Stimulated activated CD8-positive, alpha-beta memory T cell treated with anti-CD3 and anti-CD28 coated beads, Interleukin-4, amount 100 ng/mL, for 24 hours (primary cell): ENCODE measurements at places on chromosomes 5 and 9.

GRCh38 chr9:126395439-126396212 lies 69.0 kb downstream of the MVB12B start:
- DNase-seq: no peak

DNA sequence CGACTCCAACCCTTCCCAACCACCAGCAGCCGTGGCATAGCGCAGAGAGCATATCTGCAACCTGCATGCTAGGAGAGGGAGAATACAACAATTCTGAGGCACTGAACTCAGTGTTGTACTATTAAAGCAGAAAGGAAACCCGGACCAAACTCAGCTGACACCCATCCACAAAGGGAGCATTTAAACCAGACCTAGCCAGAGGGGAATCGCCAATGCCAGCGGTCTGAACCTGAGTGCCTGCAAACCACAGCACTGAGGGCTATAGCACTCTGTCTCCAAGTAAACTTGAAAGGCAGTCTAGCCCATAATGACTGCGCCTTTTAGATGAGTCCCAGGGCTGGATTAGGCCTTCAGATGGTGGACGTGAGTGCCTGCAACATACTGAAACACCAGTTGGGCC lies 494.4 kb upstream of the PTPRD start:
- no peak for DNase-seq

- peak; percentile 27 for DNase-seq
Observed at GRCh38 chr5:91225848-91226686, 157.1 kb downstream of the ARRDC3 start.

GRCh38 chr5:144144956-144145751 lies 25.3 kb downstream of the YIPF5 start:
- DNase-seq: no peak

DNA sequence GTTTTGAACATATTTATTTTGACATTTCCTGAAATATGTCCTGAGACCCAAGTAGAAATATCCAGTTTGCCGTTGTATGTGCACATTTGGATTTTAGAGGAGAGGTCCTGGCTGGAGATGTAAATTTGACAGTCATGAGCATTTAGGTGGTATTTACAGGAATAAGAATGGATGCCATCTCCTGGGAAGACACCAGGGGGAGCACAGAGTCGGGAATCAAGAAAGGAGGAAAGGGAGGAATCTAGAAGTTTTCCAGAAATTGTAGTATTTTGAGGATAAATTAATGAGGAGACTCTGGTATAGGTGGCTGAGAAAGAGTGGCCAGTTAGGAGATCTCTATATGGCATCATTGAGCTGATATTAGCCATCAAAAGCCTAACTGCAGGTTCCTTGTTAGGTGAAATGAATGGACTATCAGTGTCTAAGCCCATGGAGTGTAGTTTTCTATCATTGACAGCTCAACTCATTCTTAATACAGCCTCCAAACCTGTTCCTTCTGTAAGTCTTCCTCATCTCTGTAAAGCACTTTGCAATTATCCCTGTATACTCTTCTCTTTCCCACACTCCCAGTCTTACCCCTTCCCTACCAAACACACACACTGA lies 7.2 kb downstream of the GAPT start:
- no peak for DNase-seq

GRCh38 chr5:56620903-56621677 lies 194.3 kb upstream of the MAP3K1 start:
- no peak for DNase-seq

GRCh38 chr9:4540425-4540824 lies 50.2 kb downstream of the SLC1A1 start:
- DNase-seq: no peak

DNA sequence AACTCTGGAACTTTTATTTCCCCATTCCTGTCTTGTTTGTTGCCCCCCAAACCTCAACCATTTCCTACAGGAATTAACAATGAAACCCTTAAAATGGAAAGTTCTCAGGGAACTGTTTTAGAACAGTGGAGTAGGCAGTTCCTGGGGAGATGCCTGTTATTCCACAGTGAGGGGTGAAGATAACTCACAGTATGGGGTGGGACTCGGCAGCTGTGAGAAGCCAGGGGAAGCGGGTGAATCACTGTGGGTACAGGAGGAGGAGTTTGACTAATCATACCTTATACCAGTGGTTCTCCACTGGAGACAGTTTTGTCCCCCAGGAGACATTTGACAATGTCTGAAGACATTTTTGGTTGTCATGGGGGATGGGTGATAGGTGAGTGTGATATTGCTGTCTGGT lies 36.9 kb upstream of the GLRA1 start:
- no peak for DNase-seq

DNA sequence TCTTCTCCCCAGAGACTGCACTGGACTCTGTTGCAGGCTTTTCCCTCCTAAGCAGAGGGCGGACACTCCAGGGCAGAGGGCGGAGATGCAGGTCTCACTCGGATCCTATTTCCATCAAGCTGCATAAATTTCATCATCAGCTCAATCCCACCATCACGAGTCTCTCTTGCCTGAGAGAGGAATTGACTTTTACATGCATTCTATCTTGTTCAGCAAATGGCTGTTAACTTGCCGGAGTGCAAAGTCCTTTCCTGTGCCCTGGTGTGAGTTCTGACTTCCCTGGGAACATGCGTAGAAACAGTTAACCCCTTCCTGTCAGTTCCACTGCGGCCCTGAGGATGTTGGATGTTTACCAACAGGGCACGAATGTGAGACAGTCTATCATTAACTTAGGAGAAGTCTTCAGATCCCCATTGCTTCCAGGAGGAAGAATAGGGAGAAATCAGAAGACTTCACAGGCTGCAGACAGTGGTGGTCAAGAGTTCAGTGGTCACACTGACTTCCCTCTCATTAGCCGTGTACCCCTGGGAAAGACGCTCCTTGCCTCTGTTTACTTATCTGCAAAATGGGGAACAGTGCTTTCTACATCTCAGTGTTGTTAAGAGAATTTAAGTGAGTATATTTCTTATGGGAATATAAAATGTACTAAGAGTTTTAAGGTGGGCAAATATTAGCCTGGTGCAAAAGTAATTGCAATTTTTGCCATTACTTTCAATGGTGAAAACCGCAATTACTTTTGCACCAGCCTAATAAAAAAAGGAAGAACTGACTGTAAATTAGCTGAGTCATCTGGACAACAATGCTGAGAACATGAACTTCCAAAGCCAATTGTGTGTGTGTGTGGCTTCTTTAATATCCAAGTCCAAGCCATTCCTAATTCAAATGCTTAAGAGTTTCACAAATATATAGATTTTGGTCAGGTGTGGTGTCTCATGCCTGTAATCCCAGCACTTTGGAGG lies 248.0 kb downstream of the DRD1 start:
- no peak for DNase-seq

DNA sequence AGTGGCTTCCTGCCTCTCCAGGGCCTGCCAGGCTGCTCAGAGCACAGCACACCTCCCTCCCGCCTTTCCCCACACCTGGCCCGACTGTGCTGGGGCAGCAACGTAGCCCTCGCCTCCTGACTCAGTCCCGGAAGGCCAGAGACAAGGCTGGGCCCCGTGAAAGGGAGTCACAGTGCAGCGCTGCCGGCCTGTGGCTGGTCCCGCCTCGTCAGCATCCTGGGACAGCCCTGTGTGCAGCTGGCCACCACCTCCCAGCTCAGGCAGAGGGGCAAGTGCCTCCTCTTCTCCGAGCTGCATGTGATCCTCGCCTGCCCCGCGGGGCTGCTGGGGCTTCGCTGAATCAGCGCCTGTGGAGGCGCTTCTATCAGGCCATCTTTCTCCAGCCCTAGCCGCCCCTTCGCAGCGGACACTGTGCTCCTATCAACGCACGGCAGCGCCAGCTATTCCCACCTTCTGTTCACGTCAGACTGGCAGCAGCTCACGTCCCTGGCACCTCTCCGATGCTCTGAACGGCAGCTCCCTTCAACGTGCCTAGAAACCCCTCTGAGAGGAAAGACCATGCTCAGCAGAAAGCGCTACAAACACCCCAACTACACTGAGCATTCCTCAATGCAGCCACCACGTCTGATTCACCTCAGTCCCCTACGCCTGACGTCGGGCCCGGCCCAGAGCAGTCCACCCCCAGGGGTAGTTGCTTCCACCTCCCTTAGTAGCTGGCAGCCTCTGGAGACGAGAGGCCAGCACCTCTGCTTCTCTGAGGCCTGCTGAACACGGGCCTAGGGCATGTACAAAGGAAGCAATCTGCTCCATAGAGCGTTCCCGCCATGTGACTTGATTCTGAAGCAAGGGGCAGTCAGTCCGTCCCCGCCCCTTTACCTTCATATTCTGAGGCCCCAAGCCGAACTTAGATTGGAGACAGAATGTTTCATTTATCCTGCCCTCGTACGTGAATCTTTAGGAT lies 78.8 kb downstream of the GPR21 start:
- no peak for DNase-seq

DNA sequence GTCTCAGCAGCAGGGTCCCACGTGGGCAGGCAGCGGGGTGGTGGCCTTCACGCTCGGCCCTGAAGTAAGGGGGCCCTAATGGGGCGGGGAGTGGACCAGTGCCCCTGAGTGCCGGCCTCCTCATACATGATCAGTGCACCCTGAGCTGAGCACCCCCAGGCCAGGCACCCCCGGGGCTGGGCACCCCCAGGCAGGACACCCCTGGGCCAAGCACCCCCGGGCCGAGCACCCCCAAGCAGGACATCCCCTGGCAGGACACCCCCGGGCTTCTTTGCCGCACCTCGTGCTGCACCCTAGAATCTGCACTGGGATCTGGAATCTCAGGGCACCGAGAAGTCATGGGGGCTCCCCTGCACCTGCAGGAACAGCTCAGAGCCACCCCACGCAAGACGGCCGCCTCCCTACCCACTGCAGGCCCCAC lies 51.4 kb downstream of the EXD3 start:
- no peak for DNase-seq

- DNase-seq: no peak
Observed at GRCh38 chr5:141881886-141882285, 3.7 kb upstream of the PCDH1 start.

DNA sequence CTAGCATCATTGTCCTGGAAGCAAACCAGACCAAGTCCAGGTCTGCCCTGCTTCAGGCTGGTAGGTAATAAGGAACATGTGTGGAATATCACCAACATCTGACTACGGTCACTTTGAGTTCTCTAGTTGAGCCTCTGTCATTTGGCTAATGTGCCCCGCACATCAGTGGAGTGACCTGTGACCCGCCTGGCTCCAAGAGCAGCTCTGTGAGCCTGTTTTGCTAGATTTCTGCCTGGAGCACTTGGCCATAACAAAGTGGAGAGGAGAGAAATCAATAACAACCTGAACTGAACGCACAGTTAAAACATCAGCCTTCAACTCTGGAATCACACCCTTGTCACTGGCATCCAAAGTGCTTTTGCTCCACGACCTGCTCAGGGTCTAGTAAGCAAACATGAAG lies 115.7 kb downstream of the PPP2R2B start:
- DNase-seq: no peak

GRCh38 chr9:27090711-27091110 lies 18.3 kb upstream of the TEK start:
- no peak for DNase-seq

- DNase-seq: no peak
Observed at GRCh38 chr5:169933616-169934015, 46.7 kb downstream of the INSYN2B start.

DNA sequence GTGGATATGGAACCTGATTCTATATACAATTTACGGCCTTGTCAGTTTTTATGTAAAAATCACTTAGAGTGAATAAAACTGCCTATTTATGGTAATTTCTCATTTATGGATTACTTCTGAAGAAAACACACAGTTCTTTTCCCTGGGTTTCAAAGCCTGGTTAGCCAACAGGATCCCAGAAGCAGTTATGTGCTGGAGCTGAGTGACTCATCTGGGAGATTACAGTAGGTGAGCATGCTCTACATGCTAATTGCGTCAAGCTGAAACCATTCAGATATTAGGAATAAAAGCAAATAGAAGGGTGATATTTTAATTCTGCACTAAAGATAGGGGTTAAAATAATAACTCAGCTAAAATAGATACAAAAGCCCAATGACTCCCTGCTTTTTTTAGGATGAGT lies 47.8 kb downstream of the PDE4D start:
- DNase-seq: no peak

GRCh38 chr5:149130121-149130914 lies 11.0 kb upstream of the ABLIM3 start:
- no peak for DNase-seq

DNA sequence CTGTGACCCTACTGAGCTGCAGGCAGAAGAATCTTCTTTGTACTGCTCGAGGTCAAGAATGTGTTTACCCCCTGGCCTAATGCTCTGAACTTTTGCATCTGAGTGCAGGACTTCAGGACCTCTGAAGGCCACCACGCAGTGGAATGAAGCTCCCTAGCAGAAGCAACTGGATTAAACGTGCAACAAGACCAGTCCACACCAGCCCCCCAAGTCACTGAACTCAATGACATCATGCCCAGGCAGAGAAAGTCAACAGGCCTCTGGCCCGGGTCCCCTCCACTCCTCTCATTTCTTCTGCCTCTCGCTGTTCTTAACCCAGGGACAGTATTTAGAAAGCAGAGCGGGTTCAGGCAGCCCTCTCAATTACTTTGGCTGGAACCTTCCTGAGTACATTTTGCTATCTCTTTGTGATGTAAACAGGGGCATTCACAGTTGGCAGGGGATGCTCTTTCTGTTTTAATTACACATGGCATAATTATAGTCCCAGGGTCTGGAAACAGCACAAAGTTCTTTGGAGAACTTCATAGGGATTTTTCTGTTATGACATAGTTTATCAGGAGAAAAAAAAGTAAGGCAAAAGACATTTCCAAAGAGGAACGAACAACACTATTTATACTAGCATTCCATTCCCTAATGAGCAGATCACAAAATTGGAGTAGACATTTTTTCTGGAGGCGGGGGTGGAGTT lies 108.2 kb upstream of the SPATA31D4 start:
- no peak for DNase-seq

DNA sequence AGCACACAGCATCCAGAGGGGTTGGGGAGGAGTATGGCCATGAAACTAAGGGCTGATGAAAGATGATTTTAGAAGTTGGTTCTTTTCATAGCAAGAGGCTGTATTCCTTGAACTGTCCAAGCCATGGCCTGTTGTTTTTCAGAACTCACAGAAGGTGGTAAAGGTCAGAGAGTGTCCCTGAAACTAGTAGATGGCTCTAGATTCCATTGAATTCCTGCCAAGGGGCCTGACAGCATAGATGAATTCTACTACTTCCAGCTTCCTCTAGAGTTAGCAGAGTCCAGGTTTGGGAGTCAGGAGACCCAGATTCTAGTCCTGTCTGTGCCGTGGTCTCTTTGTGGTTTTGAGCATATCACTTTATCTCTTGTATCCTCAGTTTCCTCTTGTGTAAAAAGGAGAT lies 101.6 kb downstream of the GRIA1 start:
- DNase-seq: no peak

DNA sequence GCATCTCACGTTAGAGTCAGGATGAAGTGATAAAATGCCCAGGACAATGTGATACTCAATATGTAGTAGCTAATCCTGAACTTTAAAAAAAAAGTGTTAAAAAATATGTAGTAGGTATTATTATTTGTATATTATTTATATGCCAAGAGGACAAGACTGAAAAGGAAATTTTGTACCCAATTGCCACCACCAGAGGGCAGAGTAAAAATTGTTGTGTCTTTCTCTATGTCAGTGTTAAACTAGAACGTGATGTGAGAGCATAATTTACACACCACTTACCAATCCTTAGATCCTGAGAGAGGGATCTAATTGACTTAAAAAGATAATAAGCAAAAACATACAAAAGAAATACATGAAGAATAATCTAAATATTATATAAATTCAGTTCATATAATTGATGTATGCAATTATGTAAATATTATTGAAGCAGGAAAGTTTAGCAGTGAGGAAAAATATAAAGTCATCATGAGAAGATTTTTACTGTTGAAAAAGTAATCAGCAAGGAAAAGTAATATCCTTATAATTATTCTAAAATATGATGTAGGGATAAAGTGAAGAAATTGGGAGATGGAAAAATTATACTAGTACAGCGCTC lies 288.9 kb downstream of the RAB3C start:
- no peak for DNase-seq

- no peak for DNase-seq
Observed at GRCh38 chr5:91562922-91563321, 179.8 kb upstream of the ARRDC3 start.
